HepG2 (cell line): ENCODE measurements at places on chromosomes 6 and 20.

- no peaks in the 10 kb centered on the region for H3K36me3 ChIP-seq
- no peak for DNase-seq
- H3K4me3 ChIP-seq = no peak overlapping the region
Observed at GRCh38 chr6:34138914-34139510, 6.9 kb downstream of the GRM4 start.

GRCh38 chr6:167238146-167238693 lies 52.9 kb upstream of the UNC93A start:
- DNase-seq = peak; percentile 58
- H3K4me1 ChIP-seq = peaks cover 78% of the 10 kb centered on the region
- no peaks in the 10 kb centered on the region for H3K27me3 ChIP-seq
- H3K4me3 ChIP-seq = peak overlapping the region; percentile 16; the same call in 1 of the 2 replicates

- H3K27me3 ChIP-seq = no peaks in the 10 kb centered on the region
- no peak overlapping the region for H3K27ac ChIP-seq
- H3K36me3 ChIP-seq = no peaks in the 10 kb centered on the region
- H3K4me1 ChIP-seq = no peaks in the 10 kb centered on the region
- no peak overlapping the region for H3K4me3 ChIP-seq
Observed at GRCh38 chr6:121652726-121653623, 217.5 kb downstream of the GJA1 start.

DNA sequence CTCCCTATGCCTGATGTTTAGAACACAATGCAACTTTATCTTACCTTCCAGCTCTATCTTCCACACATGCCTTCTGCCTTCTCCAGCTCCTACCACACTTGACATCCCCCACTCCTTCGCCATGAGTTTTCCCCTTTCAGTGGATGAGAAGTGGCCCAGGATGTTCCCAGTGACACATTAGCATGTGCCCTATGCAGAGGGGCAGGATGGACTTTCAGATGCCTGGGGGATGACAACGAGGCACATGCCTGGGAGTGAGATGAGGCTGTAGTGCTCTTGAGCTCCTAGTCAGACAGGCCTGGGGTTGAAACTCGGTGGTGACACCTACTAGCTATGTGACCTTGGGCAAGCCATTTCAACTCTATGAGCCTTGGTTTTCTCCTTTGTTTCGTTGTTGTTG lies 20.1 kb upstream of the SLC32A1 start:
- no peak overlapping the region for H3K4me3 ChIP-seq
- H3K36me3 ChIP-seq = no peaks in the 10 kb centered on the region
- H3K27me3 ChIP-seq = peaks cover 61% of the 10 kb centered on the region
- no peaks in the 10 kb centered on the region for H3K4me1 ChIP-seq
- no peak overlapping the region for H3K27ac ChIP-seq

DNA sequence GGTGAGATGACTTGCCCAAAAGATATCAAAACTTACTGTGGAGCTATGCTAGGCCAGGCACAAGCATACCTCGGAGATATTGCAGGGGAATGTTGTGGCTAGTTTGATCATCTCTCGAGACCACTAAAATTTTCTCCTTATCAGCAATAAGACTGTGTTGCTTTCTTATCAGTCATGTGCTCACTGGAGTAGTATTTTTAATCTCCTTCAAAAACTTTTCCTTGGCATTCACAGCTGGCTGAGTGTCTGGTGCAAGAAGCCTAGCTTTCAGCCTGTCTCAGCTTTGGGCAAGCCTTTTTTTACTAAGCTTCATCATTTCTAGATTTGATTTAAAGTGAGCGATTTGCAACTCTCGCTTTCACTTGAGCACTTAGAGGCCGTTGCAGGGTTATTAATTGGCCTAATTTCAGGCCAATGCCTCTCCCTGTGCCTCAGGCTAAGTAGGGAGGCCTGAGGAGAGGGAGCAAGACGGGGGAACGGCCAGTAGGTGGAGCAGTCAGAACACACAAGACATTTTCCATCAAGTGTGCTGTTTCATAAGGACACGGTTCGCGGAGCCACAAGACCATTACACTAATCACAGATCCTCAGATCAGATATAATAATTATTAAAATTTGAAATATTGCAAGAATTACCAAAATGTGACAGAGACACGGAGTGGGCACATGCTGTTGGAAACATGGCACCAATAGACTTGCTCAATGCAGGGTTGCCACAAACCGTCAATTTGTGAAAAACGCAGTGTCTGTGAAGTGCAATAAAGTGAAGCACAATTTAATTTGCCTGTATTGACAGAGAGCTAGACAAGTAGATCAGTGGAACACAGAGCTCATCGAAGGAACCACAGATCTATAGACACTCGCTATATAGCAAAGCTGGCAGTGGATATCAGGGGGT lies 106.8 kb upstream of the SIRPG start:
- no peaks in the 10 kb centered on the region for H3K27me3 ChIP-seq
- H3K36me3 ChIP-seq = no peaks in the 10 kb centered on the region
- peak; percentile 73 for DNase-seq
- no peak overlapping the region for H3K4me3 ChIP-seq
- H3K27ac ChIP-seq = no peak overlapping the region

GRCh38 chr6:159308198-159308597 lies 139.0 kb downstream of the FNDC1 start:
- peaks cover 10% of the 10 kb centered on the region for H3K4me1 ChIP-seq
- no peaks in the 10 kb centered on the region for H3K36me3 ChIP-seq
- H3K4me3 ChIP-seq = no peak overlapping the region
- no peaks in the 10 kb centered on the region for H3K27me3 ChIP-seq
- no peak overlapping the region for H3K27ac ChIP-seq

DNA sequence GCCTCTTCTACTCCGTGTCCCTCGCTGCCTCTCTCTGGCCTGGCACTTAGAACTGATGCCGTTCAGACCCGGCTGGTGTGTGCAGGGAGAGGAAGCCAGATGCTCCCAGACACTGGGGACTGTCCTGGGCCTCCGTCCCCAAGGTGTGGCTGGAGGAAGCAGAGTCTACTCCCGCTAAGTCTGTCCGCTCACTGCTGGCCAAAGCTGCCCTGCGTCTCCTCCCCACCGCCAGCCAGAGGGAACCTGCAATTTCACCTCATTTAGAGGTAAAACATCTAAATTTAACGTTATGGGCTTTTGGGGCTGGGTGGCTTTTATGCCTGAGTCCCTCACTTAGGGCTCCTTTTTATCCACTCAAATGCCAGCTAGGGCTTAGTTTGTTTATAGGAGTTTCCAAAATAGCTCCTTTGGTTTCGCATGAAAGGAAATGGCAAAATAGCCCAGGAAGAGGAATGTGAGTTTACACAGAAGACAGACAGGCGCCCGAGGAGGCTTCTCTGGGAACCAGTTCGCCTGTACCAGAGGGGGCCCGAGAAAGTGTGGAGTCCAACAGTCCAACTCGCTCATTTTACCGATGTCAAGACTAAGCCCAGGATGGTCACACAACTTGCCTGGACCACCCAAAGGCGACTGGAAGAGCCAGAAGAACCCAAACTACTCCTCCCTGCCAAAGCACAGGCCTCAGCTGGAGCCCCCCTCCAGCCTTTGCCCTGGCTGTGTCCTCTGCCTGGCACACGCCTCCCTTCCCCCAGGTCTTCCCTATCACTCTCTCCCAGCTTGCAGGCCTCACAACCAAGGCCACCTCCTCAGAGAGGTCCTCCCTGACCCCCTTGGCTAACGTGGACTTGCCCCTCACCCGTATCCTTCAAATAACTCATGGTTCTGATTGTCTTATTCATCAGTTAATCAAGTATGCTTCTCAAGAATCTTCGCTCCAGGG lies 54.5 kb downstream of the RIPOR3 start:
- peak overlapping the region; percentile 6; the same call in 1 of the 2 replicates for H3K4me3 ChIP-seq
- peaks cover 45% of the 10 kb centered on the region for H3K4me1 ChIP-seq
- DNase-seq = peak; percentile 40
- no peak overlapping the region for H3K27ac ChIP-seq

DNA sequence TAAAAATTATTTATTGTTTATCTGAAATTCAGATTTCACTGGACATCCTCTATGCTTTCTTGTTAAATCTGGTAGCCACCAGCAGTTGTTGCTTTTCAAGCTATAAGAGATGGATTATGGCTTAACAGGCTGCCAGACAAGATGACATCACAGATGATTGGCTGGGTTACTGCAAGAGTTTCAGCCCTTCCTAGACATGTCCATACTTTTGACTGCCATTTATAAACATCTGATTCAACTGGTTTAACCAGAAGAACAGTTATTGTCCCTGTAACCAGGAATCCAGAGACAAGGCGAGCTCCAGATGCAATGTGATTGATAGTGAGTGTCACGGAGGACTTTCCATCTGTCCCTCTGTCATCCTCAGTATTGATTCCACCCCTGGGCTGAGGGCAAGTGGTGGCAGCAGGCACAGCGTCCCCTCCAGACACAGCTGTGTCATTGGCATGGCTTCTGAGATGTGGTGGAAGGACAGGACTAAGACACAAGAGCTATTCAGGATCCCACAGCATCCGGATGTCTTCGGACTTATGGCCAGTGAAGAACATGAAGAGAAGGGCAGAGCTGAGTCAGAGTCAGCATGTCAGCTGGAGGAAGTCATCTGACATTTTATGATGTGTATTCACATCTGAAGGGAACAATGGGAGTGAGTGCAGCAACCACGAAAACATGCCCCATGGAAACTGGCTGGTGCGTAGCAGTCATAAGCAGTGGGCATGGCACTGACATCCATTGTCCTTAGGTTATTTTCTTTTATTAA lies 284.5 kb upstream of the CDYL start:
- H3K36me3 ChIP-seq = no peaks in the 10 kb centered on the region
- H3K4me3 ChIP-seq = no peak overlapping the region
- no peak for DNase-seq
- 0 out of 3 replicates have a peak, but pooled peaks cover 5% of the 10 kb centered on the region for H3K27me3 ChIP-seq
- H3K27ac ChIP-seq = no peak overlapping the region

- no peaks in the 10 kb centered on the region for H3K27me3 ChIP-seq
- no peaks in the 10 kb centered on the region for H3K36me3 ChIP-seq
- no peak overlapping the region for H3K4me3 ChIP-seq
- peak; percentile 64 for DNase-seq
- peaks cover 22% of the 10 kb centered on the region for H3K4me1 ChIP-seq
Observed at GRCh38 chr6:134035823-134036296, 16.6 kb downstream of the SLC2A12 start.

DNA sequence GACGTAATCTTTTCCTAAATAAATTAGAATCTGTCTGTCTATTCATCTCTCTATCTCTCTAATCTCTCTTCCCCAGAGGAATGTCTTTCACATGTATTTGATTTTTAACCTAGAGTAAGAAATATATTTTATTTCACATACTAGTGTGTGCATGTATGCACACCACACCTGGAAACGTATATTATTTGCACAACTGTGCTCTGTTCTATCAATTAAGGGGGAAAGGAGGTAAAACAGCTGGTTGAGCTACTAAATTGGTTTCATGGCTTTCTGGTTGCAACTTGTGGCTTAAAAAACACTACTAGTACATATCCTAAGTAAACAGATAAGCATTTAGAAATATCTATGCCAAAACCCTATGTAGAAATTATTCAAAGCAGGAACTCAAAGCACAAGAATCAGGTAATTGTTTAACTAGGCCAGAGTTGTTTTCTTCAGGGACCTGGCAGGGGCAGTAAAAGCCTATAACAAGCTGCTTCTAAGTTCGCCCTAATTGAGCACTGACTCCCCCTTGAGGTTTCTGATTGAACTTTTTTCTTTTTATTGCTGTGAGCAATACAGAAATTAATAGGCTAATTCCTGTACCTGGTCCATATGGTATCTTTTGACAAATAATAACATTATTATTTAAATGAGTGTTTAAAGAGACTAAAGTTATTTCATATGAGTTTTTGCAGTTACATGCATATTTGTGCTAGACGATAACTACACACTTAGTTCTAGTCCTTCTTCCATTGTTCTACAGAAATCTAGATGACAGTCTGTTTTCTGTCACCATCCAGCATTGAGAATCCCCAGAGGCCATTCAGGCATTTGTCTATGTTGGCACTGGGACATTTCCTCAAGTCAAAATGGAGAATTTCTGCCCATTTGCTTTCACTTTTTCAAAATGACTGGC lies 88.6 kb downstream of the MCHR2 start:
- no peaks in the 10 kb centered on the region for H3K4me1 ChIP-seq
- no peaks in the 10 kb centered on the region; the same call in 2 of the 3 replicates for H3K27me3 ChIP-seq
- DNase-seq = peak; percentile 46
- no peaks in the 10 kb centered on the region for H3K36me3 ChIP-seq

DNA sequence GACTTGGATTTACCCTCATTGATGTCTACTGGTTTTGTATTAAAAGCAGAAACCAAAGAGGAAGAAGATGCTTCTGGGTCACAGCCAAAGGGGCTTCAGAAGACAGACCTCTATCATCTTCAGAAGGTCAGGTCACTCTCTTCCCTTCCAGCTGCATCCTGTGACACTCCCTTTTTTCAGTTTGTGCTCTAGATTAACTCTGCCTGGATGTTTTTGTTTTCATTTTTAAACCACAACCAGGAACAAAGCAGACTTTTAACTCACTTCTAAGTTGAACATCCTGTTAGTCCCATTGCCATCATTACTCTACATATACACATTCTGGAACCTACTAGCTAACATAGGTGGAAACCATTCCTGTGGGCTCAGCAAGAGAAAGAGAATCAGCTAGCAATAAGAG lies 45.2 kb downstream of the AKIRIN2 start:
- DNase-seq = no peak
- peaks cover 4% of the 10 kb centered on the region for H3K36me3 ChIP-seq
- H3K27ac ChIP-seq = no peak overlapping the region
- no peaks in the 10 kb centered on the region for H3K27me3 ChIP-seq
- no peak overlapping the region for H3K4me3 ChIP-seq

GRCh38 chr6:84853901-84854300 lies 89.5 kb upstream of the TBX18 start:
- DNase-seq = no peak
- no peaks in the 10 kb centered on the region for H3K36me3 ChIP-seq
- no peaks in the 10 kb centered on the region for H3K4me1 ChIP-seq
- H3K27me3 ChIP-seq = no peaks in the 10 kb centered on the region
- H3K27ac ChIP-seq = no peak overlapping the region

GRCh38 chr6:46894433-46894832 lies 27.3 kb downstream of the ADGRF5 start:
- DNase-seq = no peak
- no peak overlapping the region for H3K27ac ChIP-seq
- H3K4me1 ChIP-seq = no peaks in the 10 kb centered on the region
- no peak overlapping the region for H3K4me3 ChIP-seq
- H3K27me3 ChIP-seq = peaks cover 2% of the 10 kb centered on the region; the same call in 1 of the 2 replicates

- no peaks in the 10 kb centered on the region for H3K36me3 ChIP-seq
- H3K27ac ChIP-seq = no peak overlapping the region
- H3K4me3 ChIP-seq = no peak overlapping the region
- DNase-seq = no peak
Observed at GRCh38 chr6:1296542-1296941, 15.4 kb upstream of the FOXQ1 start.

GRCh38 chr20:33093582-33093981 lies 14.1 kb downstream of the BPIFB4 start:
- no peak for DNase-seq
- H3K36me3 ChIP-seq = no peaks in the 10 kb centered on the region
- peaks cover 6% of the 10 kb centered on the region; the same call in 1 of the 2 replicates for H3K4me1 ChIP-seq
- H3K27ac ChIP-seq = no peak overlapping the region

DNA sequence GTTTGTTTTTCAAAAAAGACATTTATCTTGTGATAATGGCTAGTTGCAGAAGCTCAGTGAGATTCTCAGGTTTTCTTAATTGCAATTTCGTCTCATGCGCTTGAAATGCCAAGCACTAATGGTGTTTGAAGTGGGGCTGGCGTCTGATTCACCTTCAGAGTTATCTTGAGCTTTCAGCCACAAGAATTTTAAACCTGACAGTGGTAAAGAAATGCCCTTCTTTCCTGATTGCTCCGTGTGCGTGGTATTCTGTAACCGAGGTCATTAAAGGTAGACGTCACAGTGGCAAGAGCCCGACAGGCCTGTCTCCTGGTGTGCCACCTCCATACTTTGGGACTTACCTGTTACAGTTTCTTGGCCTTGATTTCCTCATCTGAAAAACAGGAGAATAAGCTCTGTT lies 126.5 kb upstream of the QKI start:
- no peak for DNase-seq
- H3K27me3 ChIP-seq = peaks cover 14% of the 10 kb centered on the region
- H3K4me3 ChIP-seq = no peak overlapping the region
- H3K4me1 ChIP-seq = no peaks in the 10 kb centered on the region
- H3K27ac ChIP-seq = no peak overlapping the region
- H3K36me3 ChIP-seq = no peaks in the 10 kb centered on the region
